Stimulated activated CD4-positive, alpha-beta T cell treated with anti-CD3 and anti-CD28 coated beads, Interleukin-4, amount 100 ng/mL, for 48 hours (primary cell): ENCODE measurements at places on chromosomes 12 and 14.

DNA sequence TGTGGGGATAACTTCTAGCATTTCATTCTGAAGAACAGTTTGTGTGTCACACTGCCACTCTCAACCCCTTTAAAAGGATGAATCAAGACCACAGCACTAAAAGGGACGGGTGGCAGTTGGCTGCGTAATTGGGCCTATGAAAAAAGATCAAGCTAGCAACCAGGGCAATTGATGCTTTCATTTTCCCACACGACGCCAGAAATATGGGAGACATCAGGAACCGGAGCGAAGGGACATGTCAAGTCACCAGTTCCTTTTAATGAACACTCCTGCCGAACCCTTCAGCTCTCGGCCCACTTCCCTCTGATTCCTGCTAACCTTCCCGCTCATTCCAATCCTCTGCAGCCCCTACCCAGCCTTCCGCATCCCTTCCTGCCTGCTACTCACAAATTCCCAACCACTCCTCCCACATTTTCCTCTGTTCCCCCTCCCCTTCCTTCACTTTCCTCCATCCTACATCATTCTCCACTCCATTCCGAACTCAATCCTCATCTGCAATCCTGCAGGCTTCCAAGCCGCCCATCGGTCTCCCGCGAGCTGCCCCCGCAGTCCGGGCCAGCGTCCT is 753 bp downstream of the CSRNP2 start:
- DNase-seq, result peak; percentile 4

- no peak for DNase-seq
Observed at GRCh38 chr14:68787092-68787992, 5.5 kb downstream of the ZFP36L1 start.

DNA sequence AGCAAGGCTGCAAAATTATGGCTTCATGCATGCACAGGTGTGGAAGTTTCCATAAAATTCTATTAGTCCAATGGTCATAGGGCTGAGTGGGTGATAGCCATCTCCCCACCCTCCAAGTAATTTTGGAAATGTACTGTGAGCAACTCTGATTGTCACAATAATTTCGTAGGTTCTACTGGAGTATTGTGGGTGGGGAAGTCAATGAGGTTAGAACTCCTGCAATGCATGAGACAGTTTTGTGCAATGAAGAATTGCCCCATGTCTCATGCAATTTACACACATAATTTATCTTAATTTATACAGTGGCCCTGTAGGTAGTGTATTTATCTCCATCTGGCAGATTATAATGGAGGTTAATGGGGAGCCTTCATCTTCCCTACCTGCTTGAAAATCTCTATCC is 20.5 kb downstream of the IFNG start:
- no peak for DNase-seq

GRCh38 chr12:6646276-6647082 is 753 bp downstream of the ACRBP start:
- DNase-seq, result no peak

- DNase-seq, result no peak
Observed at GRCh38 chr12:46209170-46209569, 59.7 kb downstream of the SLC38A1 start.

- DNase-seq, result no peak
Observed at GRCh38 chr14:102590667-102591099, 1.8 kb upstream of the RCOR1 start.

GRCh38 chr12:38142974-38143373 is 173.6 kb upstream of the ALG10B start:
- no peak for DNase-seq

GRCh38 chr14:66074537-66074936 is 411.6 kb upstream of the CCDC196 start:
- no peak for DNase-seq

- no peak for DNase-seq
Observed at GRCh38 chr12:85029456-85029855, 6.6 kb downstream of the TSPAN19 start.
